ENCODE measurements at places on chromosomes 1 and 21.

DNA sequence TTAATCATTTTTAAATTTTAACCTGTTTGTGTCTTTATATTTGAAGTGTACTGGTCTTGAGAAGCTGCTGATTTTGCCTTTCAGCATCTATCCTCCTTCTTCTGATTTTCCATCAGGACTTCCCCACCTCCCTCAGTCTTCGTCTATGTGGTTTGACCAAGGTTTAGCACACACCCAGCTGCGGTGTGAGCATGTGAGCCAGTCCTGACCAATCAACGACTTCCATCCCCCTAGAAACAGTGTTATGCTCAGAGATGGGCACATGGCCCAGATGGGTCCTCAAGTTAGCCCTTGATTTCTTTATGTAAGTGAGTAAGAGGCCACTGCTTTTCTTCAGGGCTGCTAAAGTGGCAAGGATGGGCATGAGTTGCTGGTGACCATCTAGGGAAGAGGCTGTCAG is 190.8 kb downstream of the MATN1 start:
- DNase-seq: no peak
- no peak overlapping the region for H3K4me3 ChIP-seq
- H3K4me1 ChIP-seq: no peaks in the 10 kb centered on the region
- H3K36me3 ChIP-seq: no peaks in the 10 kb centered on the region

DNA sequence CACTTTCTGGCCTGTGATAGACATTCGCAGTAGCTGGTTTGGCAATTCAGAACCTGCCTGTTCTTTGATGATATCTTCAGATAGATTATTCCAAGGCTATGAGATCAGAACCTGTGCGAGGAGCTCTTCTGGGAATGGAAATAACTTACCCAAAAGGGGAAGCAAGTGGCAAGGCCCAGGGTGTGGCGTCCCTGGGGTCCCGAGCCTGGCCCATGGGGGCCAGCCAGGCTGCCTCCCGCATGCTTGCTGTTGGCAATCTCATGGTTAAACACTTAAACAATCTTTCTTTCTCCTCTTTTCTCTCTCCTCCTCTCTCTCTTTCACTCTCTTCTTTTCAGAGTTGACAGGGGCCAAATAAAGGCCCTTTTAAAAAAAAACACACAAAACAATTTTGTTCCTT is 108.1 kb downstream of the RNF220 start:
- no peak for DNase-seq
- H3K4me3 ChIP-seq: no peak overlapping the region

- H3K4me1 ChIP-seq: no peaks in the 10 kb centered on the region
- H3K36me3 ChIP-seq: no peaks in the 10 kb centered on the region
These were observed 44.5 kb downstream of the SLC22A15 start for GRCh38 chr1:116020668-116021272.

DNA sequence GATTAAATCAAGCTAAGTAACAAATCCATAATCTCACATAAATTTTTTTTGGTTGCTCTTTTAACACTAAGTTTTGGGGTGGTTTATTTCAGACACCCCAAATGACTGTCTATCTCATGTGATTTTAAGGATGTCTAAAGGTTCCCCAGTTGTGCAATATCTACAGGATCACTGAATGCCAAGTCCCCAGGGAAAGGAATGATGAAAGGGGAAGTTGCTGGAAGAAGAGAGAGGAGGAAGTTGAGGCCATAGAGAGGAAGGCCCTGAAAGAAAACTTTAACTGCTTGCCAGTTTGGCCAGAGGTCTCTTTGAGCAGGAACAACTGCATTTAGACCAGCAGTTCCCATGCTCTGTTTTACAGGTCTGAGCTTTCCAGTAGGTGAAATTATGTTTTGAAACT is 27.5 kb upstream of the SLC19A2 start:
- no peak for DNase-seq
- H3K27me3 ChIP-seq: no peaks in the 10 kb centered on the region
- peaks cover 15% of the 10 kb centered on the region for H3K4me1 ChIP-seq
- peaks cover 39% of the 10 kb centered on the region for H3K36me3 ChIP-seq
- H3K4me3 ChIP-seq: no peak overlapping the region

DNA sequence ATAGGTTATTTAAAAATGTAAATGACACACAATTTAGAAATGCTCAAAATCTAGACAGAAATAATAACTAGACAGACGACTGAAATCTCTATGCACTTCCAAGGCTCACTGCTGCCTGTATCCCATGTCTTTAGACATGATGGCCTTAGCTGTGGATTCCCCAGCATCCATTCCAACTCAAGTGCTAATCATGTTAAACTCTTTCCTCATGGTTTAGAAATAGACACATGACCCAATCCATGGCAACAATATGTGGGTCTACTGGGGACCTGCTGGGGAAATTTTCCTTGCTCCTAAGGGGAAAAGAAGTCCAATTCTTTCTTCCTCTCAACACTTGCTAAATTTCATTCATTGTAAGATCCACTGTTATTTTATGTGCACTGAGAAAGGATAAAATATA is 188.5 kb downstream of the SLC45A1 start:
- no peaks in the 10 kb centered on the region for H3K27me3 ChIP-seq
- no peak for DNase-seq

GRCh38 chr1:232905331-232906034 is 44.9 kb upstream of the NTPCR start:
- peaks cover 20% of the 10 kb centered on the region for H3K4me1 ChIP-seq
- no peak overlapping the region for H3K4me3 ChIP-seq
- peaks cover 5% of the 10 kb centered on the region for H3K27me3 ChIP-seq
- no peaks in the 10 kb centered on the region for H3K36me3 ChIP-seq

GRCh38 chr1:76503736-76504135 is 363.5 kb upstream of the ST6GALNAC5 start:
- H3K4me3 ChIP-seq: no peak overlapping the region
- H3K27me3 ChIP-seq: no peaks in the 10 kb centered on the region
- no peaks in the 10 kb centered on the region for H3K36me3 ChIP-seq
- H3K27ac ChIP-seq: no peak overlapping the region
- DNase-seq: no peak

GRCh38 chr1:154347961-154348360 is 22.6 kb downstream of the ATP8B2 start:
- H3K4me3 ChIP-seq: no peak overlapping the region
- H3K36me3 ChIP-seq: peaks cover 56% of the 10 kb centered on the region
- no peak for DNase-seq
- peaks cover 62% of the 10 kb centered on the region for H3K4me1 ChIP-seq
